ENCODE measurements at places on chromosomes 7 and 10.

GRCh38 chr7:131687296-131687695, 130.9 kb upstream of the PODXL start:
- no peak for DNase-seq

DNA sequence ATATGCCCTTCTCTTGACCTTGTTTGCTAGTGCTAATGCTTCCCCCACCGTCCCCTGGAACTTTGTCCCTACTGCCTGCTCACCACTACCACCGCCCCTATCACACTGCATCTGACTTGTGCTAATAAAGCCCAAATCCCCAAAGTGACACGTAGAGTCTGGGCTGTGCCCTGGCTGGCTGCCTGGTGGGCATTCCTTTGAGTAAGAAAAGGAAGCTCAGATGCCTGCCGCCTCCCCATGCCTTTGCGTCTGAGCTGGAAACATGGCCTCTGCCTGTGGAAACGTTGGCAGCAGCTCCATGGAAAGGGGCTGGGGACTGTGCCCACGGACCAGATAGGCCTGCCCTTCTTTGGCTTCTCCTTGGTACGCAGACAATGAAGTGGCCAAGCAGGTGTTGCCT, 138.3 kb downstream of the CYP26A1 start:
- DNase-seq: no peak

- DNase-seq: peak; percentile 45
Measured at GRCh38 chr10:102133373-102134195, 744 bp downstream of the PPRC1 start.

DNA sequence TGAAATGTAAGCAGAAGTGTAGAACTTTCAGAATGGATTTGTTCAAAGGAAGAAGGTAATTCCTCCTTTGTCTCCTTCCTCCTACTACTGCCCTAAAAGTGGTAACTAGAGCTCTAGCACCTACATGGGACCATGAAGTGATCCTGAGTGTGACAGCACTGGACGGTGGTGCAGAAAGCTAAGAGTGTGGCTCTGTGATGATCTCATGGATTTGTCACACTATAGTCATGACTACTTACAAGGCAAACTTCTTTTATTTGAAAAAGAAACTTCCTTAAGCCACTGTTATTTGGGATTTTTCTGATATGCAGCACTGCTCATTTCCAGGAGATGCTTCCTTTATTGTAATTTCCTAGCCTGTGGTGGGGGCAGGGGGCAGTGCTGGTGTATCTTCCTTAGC, 5.8 kb upstream of the FHIP2A start:
- no peak for DNase-seq

GRCh38 chr10:1339396-1339795, 283.2 kb downstream of the WDR37 start:
- no peak for DNase-seq

GRCh38 chr10:31390804-31391203, 71.8 kb downstream of the ZEB1 start:
- no peak for DNase-seq

DNA sequence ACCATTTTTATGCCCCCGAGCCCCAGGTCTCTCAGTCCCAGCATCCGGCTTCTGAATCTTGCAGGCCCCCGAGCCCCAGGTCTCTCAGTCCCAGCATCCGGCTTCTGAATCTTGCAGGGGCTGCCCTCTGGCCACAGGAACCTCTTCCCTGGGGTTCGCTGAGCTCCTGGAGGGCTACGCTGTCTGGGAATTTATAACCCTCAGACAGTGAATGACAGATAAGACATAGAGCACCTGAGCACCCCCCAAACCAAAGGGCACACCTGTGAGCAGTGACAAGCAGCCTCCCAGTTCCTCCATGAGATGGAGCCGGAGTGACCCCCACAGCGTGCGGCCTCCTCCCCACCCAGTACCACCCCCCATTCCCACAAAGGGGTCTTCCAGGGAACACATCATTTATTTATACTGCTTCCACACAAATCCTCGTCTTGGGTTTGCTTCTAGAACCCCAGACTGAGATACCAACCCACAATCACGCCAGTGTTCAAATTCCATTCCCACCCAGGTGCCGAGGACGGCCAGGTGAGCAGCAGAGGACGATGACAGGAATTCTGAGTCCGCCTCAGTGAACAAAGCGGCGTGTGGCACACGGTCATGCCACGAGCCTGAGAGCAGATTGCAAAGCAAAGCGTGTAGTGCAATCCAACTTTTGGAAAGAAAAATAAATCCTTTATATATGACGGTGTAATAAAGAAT, 57.7 kb upstream of the FAM20C start:
- no peak for DNase-seq

- DNase-seq: no peak
Measured at GRCh38 chr7:234051-234707, 41.8 kb downstream of the FAM20C start.

GRCh38 chr7:130362251-130362816, 17.7 kb downstream of the CPA5 start:
- DNase-seq: no peak

GRCh38 chr7:158246960-158247673, 340.5 kb downstream of the PTPRN2 start:
- DNase-seq: no peak

GRCh38 chr10:28072573-28072972, 73.7 kb upstream of the ODAD2 start:
- DNase-seq: no peak

GRCh38 chr7:15802425-15802824, 115.9 kb upstream of the MEOX2 start:
- DNase-seq: no peak

GRCh38 chr10:17872191-17873091, 63.3 kb downstream of the MRC1 start:
- no peak for DNase-seq

GRCh38 chr10:75403144-75403938, 1.8 kb upstream of the ZNF503 start:
- no peak for DNase-seq

DNA sequence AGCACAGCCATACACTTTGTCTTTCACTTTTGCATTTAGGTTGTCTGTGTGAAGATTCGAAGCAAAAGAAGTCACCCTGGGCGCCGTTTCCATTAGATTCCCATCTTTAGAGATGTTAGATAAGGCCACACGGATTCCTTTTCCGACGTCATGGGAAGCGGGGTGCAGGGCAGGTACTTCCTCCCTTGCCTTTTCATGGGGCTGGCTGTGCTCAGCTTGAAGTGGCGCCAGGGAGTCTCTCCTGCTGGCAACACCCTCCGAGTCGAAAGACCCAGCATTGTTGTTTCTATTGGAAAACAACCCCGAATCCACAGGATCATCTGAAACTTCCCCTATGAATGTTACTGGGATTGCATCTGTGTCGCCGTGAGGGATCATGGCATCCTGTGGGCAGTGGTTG, 246.4 kb upstream of the GRB10 start:
- no peak for DNase-seq

DNA sequence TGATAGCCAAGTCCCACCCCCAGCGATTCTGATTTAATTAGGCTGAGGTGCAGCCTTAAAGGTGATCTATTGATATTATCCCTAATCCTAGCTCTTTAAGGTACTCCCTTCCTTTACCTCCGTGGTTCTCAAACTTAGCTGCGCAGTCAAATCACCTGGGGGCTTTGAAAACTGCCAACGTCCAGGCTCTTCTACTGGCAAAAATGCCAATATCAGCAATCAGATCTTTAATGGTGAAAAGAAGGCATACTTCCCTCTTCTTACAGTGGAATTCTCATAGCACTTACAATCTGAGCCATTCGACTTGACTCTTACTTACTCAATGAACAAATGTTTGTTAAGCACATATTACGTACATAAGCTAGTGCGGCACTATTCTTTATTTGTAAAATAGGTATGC, 704 bp upstream of the SLC35B4 start:
- DNase-seq: no peak

DNA sequence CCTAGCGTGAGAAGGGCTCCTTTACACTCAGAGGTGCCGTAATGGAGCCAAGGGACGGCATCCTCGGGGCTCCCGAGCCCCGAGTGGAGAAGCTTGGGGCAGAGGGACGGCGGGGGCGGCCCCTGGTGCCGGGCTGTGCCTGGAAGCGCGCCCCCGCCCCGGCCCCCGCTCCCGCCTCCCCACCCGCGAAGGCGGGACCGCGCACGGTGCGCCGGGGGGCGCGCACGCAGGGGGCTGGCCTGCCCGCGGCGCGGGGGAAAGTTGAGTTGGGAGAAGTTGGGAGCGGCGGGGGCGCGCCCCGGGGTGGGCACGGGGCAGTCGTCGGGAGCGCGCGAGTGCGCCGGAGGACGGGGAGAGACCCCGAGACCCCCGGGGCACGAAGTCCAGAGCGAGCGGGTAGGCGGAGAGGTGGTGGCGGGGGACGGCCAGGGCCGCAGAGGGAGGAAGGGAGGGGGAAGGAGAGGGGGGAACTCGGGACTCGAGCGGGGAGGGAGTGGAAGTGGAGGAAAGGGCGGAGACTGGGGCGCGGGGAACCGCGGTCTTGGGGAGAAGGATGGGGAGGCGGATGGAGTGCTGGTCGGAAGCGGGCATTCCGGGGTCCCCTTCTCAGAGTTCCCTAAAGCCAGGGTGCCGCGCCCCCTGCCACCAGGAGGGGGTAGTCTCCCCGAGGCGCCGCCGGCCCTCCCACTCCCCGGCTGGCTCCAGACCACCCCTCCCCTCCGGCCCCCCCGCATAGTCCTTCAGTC, at the start of gene SLC4A2:
TSS of gene SLC4A2 (plus strand) at position 223 of the 746 bp plus-strand sequence. CDS start 2,399 bp downstream, outside the sequence.
- DNase-seq: peak; percentile 60

- DNase-seq: no peak
Measured at GRCh38 chr10:49180444-49180860, 7.7 kb downstream of the TMEM273 start.

- DNase-seq: no peak
Measured at GRCh38 chr7:147296986-147297385, 1180.4 kb downstream of the CNTNAP2 start.

DNA sequence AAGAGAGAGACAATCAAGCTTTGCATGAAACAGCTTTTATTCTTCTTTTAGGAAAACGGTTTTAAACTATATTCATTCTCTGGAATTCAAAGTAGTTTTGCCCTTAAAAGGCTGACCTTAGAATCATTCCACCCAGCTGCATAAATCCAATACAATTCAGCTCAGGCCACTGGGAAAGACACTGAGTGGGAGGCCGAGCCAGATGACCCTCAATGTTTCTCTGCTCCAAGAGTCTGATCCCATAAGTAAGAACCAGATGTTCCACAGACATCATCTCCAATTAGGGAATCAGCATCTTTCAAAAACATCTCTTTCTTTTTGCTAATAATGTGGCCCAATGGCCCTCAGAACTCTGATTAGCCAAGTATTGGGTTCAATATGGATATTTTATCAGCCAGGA, 26.1 kb downstream of the CREB3L2 start:
- no peak for DNase-seq

- no peak for DNase-seq
Measured at GRCh38 chr10:35674843-35675242, 32.7 kb upstream of the FZD8 start.

- peak; percentile 20 for DNase-seq
Measured at GRCh38 chr10:93813507-93814465, 56.0 kb downstream of the LGI1 start.

- DNase-seq: no peak
Measured at GRCh38 chr7:57641521-57642067, 191.6 kb downstream of the ZNF716 start.

DNA sequence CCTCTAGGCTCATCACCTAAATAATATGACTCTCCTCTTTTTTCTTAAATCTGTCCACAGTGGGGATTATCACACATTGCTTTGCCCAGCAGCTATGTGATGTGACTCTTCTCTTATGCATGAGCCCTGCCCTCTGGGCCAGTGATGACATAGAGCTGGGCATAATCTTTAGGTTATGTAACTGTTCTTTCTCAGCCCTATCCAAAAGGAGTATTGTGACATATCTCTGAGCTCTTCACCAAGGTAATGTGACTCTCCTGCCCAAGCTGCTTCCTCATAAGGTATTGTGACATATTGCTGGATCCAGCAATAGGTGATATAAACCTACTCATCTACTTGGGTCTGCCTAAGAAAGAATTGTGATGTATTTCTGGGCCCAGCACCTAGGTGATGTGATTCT, 37.7 kb upstream of the ZNF107 start:
- DNase-seq: no peak

GRCh38 chr7:117997862-117998825, 124.9 kb upstream of the CTTNBP2 start:
- no peak for DNase-seq

GRCh38 chr7:130897515-130898419, 163.8 kb upstream of the KLF14 start:
- DNase-seq: no peak

DNA sequence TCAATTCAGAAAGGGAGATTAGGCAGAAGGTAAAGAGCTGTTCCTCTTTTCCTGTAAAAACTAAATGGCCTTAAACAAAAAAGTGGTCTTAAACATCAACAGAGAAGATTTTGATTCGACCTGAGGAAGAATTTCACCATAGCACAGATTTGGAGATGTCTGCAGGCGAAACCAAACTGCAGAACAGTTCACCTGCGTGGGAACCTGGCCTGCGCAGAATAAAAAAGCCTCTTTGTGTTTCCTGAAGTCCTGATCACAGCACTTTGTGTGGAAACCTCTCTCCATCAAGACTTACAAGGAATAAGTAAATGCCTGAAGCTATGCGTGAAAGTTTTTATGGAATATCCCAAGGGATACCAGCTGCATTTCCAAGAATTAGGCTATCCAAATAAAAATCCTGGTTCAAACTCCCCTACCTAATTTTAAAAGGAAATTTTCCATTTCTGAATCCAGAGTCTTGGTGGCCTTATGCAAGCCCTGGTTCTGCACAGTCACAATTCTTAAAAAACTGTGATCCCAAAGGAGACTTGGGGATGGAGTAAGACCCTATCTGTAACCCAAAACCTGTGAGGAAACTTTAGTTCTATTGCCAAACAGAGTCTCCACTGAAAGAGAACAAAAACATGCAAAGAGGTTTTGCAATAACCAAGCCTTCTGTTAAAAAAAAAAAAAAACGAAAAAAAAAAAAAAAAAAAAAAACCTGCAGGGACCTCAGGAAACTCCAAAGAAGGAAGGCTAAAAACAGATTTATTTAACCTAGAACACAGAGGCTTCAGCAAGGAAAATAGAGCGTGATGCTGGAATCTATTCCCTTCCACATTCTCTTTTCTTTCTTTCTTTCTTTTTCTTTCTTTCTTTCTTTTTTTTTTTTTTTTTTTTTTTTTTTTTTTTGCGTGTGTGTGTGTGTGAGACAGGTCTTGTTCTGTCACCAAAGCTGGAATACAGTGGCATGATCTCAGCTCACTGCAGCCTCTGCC, 10.4 kb downstream of the CALML3 start:
- no peak for DNase-seq

- DNase-seq: no peak
Measured at GRCh38 chr10:28400681-28401080, 97.8 kb upstream of the MPP7 start.

- no peak for DNase-seq
Measured at GRCh38 chr7:46256870-46257661, 336.0 kb upstream of the IGFBP3 start.

- no peak for DNase-seq
Measured at GRCh38 chr7:129435414-129435829, 1.2 kb downstream of the STRIP2 start.

- no peak for DNase-seq
Measured at GRCh38 chr10:69871074-69871473, 69.4 kb downstream of the COL13A1 start.
